ENCODE measurements at places on chromosomes 5 and 9.
A peak's percentile ranks its signal among the peaks of the same experiment; 100 is the strongest.

GRCh38 chr9:130461218-130461630 lies 16.5 kb downstream of the ASS1 start:
- peak; percentile 44 for DNase-seq

- DNase-seq, result no peak
These were observed 839.3 kb upstream of the ARRDC3 start for GRCh38 chr5:92222449-92222848.

GRCh38 chr5:157219491-157220271 lies 39.0 kb downstream of the ITK start:
- no peak for DNase-seq

- no peak for DNase-seq
These were observed 58.7 kb upstream of the ERBIN start for GRCh38 chr5:65867542-65868195.

- no peak for DNase-seq
These were observed 11.4 kb downstream of the HABP4 start for GRCh38 chr9:96461336-96461735.

DNA sequence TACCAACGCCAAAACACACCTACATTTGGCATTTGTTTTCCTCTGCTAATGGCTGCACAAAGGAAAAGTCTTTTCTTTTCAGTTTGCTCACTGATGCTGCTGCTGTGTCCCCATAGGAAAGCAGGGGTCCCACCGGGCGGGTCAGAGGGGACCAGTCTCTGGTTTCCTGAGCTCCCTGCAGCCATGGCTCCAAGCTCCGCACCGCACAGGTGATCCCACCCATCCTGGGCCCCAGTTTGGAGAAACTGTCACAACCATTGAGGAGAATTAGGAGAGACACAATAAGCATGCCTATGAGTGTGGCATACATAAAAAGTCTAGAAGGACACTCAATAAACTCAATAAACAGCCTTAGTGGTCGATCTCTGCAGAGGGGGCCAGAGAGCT lies 19.9 kb downstream of the MED10 start:
- no peak for DNase-seq

- DNase-seq, result no peak
These were observed 68.7 kb downstream of the PCDH1 start for GRCh38 chr5:141809380-141810096.

- no peak for DNase-seq
These were observed 33.1 kb downstream of the NNT start for GRCh38 chr5:43636076-43636475.

GRCh38 chr9:87643778-87644570 lies 81.9 kb upstream of the CTSL start:
- no peak for DNase-seq

GRCh38 chr9:91489361-91489899 lies 65.8 kb upstream of the NFIL3 start:
- DNase-seq, result no peak

DNA sequence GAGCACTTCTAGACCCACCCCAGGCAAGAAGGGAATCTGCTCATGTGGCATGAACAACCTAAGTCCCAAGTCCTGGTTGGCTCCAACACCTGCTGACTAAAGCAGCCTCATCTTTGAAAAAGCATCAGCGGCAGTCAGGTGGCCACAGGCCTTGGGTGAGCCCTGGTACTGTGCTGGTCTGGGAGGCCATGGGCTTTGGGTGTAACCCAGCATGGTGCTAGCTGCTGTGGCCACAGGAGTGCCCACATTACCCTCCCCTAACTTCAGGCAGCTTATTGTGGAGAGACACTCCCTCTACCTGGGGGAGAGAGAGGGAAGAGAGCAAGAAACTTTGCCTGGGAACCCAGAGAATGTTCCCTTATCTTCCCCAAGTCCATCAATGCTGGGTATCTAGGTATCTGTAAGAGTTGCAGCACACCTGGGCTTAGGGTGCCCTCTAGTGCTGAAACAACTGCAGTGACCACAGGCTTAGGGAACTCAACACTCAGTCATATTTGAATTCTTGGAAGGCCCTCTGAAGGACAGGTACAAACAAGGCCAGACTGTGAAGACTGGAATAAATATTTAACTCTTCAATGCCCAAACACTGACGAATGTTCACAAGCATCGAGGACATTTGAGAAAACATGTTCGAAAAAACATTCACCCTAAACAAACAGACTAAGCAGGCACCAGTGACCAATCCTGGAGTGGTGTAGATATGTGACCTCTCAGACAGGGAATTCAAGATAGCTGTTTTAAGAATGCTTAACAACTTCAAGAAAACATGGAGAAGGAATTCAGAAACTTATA lies 69.9 kb upstream of the OR2K2 start:
- DNase-seq, result no peak

DNA sequence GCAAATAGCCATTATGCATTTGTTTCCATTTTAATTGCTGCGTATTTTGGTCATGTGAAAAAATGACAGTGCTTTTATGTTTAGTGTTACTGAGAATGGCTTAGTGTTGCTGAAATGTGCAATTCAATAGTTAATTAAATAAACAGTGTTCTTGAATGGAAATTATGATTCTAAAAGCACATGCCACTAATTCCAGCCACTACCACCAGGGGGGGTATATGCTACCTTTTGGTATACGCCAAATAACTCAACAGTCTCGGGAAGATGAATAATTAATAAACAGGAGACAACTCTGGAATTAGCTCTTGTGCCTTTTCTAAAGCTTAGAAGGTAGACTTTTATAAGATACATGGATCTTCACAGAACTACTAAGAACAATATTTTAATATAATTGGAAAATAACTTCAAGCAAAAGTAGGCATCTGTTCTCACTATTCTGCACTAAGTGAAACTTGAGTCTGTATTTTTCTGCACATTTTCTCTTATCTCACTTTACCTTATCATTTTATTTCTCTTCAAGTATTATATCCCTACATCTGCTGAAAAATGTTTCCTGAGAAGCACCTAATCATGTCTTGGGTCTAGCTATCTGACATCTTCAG lies 83.5 kb upstream of the MINAR2 start:
- DNase-seq, result no peak

DNA sequence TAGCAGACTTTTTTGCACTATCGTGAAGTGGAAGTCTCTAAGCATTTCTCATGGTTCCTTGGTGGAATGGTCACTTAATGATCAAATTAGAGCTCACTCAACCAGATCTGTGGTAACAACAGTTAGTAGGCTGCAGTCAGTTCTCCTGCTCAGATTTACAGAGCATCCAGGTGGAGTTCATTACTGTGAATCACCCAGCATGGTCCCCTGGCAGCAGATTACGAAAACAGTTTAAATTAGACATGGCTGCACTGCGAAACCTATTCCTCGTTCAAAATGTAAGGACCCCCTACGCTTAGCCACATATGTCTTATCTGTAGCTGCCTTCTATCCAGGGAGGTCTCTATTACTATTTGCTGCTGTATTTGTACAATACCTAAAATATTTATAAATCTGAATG lies 823.6 kb upstream of the ARRDC3 start:
- DNase-seq, result no peak

- DNase-seq, result no peak
These were observed 29.3 kb downstream of the COL5A1 start for GRCh38 chr9:134670851-134671281.

GRCh38 chr5:95712347-95712958 lies 18.7 kb upstream of the RHOBTB3 start:
- no peak for DNase-seq

- no peak for DNase-seq
These were observed 654 bp downstream of the RANBP6 start for GRCh38 chr9:6014670-6015270.

DNA sequence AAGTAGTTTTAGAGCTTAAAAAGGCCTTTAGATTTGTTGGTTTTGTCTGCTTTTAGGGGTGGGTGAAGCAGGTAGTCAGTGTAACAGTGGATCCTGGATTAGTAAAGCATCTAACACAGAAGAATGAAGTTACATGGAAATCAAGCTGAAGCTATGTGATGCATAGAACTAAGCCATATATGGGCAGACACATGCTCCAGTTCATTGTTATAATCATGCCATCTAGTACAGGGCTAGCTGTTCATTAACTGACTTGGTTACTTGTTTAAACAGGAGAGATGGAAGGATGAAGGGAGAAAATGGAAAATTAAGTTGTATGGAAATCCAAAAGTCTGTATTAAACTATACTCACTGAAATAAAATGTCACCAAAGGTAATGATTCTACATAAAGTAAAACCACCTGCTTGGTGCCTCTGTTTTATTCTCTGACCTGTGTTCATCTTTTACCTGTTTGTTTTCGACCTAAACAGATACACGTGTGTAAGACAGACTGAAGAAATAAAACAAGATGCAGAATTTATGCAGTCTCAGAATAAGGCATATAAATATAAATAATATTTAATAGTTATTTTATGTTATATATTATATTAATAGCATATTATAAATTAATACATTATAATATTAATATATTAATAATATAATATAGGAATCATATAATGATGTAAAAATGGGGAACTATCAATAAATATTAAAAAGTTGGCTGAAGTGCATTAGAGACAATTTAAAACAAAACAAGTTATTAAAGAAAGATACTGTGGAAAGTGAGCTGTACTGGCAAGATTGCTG lies 33.9 kb downstream of the MRPS30 start:
- no peak for DNase-seq

DNA sequence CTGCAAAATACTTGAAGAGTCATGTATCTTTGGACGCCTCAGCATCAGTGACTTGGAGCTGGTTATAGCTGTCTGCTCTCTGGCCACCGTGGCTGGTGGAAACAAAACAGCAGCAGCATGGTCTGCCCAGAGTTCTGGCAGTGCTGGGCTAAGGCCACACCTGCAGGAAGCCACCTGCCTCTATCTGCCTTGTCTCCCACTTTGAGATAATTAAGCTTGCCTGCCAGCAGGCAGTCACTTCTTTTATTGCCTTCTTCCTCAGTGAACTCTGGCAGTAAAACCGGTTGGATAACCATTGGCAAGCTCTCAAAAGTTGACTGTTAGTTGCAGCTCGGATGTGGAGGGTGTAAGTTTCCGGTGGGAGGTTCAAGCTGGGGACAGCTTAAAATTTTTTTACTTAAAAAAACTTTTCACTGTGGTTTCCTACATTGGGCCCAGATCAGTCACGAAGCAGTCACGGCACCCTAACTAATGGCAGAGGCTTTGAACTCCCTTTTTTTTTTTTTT lies 4.9 kb downstream of the SMIM3 start:
- peak; percentile 58 for DNase-seq

DNA sequence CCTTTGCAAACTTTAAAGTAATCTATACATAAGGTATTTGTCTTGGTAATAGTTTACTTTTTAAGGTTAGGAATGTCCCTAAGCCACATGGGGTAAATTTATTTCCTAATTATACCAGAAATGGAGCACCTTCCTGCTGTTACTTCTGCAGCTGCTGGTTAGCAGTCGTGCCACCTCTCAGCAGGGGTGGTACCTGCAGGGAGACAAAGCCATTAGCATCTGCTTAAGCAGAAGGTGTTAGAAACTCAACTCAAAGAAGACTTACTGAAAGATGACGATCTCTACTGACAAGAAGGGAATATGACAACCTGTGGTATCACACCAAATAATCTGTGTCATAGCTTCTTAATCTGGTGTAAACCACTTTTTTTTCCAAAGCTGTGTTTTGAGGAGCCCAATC lies 173.7 kb downstream of the BRINP1 start:
- DNase-seq, result no peak

GRCh38 chr5:133129289-133129688 lies 77.5 kb downstream of the HSPA4 start:
- DNase-seq, result no peak

DNA sequence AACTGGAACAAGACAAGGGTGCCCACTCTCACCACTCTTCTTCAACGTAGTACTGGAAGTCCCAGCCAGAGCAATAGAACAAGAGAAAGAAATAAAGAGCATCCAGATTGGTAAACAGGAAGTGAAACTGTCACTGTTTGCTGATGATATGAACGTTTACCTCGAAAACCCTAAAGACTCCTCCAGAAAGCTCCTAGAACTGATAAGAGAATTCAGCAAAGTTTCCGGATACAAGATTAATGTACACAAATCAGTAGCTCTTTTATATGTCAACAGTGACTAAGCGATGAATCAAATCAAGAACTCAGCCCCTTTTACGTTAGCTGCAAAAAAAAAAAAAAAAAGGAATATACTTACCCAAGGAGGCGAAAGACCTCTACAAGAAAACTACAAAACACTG lies 306.6 kb downstream of the PLK2 start:
- DNase-seq, result no peak

GRCh38 chr5:37836235-37836591 lies 3.6 kb downstream of the GDNF start:
- DNase-seq, result no peak

DNA sequence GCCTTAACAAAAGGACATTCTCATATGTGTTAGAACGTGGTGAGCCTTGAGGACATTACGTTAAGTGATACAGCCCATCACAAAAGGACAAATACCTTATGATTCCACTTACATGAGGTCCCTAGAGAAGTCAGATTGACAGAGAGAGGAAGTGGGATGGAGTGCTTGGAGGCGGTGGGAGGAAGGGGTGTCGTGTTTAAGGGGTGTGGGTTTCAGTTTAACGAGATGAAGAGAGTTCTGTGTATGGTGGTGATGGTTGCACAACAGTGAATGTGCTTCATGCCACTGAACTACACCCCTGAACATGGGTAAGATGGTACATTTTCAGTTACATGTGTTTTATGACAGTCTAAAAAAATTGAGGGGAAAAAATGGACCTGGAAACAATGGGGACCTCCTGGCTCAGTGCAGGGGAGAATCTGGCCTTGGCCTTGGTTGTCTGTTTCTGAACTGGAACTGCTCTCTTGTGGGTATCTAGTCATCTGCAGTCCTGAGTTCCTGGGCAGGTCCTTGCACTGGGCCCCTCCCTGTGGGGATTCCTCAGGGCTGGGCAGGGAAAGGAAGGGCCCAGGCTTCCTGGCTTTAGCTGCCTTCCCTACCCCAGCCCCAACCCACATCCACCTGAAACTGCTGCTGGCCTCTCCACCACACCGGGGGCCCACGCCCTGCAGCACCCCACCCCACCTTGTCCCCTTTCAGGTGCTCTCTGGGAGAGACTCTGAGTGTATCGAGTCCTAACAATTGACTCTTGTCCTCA lies 17.8 kb downstream of the LRRC8A start:
- DNase-seq, result no peak

GRCh38 chr5:38078161-38078560 lies 180.2 kb upstream of the EGFLAM start:
- DNase-seq, result no peak

- no peak for DNase-seq
These were observed 15.8 kb downstream of the UBE2QL1 start for GRCh38 chr5:6464441-6464840.
